ENCODE measurements at places on chromosomes 12 and 14.

DNA sequence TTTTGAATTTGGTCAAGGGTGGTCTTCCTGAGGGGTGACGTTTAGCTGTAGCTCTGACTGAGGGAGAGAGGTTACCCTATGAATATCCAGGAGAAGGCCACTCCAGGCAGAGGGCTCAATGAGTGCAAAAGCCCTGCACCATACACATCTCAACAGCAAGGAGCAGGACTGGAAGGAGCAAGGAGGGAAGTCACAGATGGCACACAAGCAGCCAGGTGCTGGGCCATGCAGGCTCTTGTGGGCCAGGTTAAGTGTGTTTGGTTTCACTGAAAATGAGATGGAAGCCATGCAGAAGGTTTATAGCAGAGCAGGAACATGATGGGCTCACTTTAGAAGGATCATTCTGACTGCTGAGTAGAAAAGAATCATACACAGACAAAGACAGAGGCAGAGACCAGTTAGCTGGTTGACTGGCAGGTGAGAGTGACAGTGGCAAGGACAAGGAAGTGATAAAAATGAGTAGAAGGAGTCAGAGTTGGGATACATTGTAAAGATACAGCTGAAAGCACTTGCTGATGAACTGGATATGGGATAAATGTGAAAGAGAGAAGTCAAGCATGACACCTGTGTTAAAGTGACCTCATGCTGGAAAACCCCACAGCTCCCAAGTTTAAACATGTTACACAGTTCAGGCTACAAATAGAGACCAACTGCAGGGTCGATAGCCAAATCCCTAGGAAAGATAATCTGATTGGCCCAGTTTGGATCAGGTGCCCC lies 81.2 kb downstream of the PRKD1 start:
- DNase-seq, result peak; percentile 92

DNA sequence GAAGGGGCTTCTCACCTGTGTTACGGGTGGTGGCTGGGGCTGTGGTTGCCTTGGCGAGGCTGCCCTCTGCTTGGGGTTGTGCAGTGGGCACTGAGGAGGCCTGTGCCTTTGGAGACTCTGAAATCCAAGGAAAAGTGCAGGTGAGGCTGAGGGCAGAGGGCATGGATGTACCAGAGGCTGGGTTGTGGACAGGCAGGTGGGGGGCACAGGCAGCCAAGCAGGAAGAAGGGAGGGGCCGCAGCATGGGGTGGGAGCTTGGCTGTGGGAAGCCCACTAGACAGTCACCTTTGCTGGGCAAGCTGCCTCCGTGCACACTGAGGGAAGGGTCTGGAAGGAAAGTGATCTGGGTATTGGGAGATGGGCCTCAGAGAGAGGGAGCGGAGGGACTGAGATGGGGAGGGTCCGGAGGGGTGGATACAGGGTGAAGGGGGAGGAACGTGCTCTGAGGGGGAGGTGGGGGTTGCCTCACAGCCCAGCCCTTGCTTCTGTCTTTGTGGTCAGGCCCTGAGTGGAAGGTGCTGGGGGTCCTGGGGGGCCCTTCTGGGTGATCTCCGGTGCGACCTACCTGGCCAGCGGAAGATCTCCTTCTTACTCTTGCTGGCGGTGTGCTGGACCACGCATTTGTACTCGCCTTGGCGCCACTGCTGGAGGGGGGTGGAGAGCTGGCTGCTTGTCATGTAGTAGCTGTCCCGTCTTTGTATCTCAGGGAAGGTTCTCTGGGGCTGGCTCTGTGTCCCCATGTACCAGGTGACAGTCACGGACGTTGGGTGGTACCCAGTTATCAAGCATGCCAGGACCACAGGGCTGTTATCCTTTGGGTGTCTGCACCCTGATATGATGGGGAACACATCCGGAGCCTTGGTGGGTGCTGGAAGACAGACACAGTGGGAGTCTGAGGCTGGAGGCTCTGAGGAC lies 318.7 kb downstream of the TMEM121 start:
- DNase-seq, result no peak

DNA sequence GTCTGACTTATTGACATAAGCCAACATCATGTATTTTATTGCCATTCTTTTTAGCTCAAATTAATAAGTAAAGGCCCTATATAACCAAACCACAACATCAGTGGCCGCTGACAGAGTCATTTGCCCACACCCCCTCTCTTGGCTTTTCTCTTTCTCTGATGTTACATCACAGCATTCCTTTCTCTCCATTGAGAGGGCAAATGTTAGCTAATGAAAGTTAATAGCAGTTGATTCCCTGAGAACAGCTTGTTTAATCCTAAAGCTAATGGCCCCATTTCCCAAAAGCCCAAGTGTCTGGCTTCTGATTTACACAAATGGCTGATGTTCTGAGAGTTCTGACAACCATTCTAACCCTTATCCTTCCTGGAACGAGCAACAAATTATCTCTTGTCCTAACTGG lies 308.8 kb downstream of the SNAPC1 start:
- no peak for DNase-seq

GRCh38 chr12:54229624-54230212 lies 40.9 kb upstream of the SMUG1 start:
- DNase-seq, result peak; percentile 97
